ENCODE measurements at places on chromosomes 4 and X. TPM values are rescaled to one million over a fixed set of nuclear protein-coding genes. Genes with fewer than 3 reads are reported as not detected.

TSPAN7 gene
- 0.29 TPM for total RNA-seq

ATOH1 gene
- total RNA-seq = not detected

SPINK2 gene
- total RNA-seq = 26.8 TPM

DNA sequence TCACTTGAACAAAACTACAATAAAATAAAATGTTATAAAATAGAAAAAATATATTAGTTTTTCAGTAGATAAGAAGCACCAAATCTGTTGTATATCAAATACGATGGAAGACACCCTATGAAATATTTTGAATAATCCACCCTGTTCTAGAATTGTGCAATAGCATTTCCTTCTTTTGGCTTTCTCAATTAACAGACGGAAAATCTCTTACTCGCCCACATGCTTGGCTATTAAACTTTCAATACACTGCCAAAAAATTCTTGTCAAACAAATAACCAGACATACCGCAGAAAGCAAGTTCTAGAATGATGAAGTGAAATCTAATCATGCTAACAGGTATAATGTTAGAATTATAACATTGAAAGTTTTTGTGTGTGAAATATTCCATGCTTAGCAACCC lies 671.6 kb upstream of the SLIT2 start:
- H3K4me3 ChIP-seq = no peak overlapping the region
- no peak overlapping the region for H3K27ac ChIP-seq
- no peaks in the 10 kb centered on the region for H3K36me3 ChIP-seq
- H3K27me3 ChIP-seq = no peaks in the 10 kb centered on the region
- no peak for DNase-seq

GRCh38 chr4:7956270-7956808 lies 16.7 kb upstream of the AFAP1 start:
- H3K4me1 ChIP-seq = peaks cover 14% of the 10 kb centered on the region
- no peak overlapping the region for H3K4me3 ChIP-seq
- H3K36me3 ChIP-seq = no peaks in the 10 kb centered on the region
- DNase-seq = no peak
- no peak overlapping the region for H3K27ac ChIP-seq

DNA sequence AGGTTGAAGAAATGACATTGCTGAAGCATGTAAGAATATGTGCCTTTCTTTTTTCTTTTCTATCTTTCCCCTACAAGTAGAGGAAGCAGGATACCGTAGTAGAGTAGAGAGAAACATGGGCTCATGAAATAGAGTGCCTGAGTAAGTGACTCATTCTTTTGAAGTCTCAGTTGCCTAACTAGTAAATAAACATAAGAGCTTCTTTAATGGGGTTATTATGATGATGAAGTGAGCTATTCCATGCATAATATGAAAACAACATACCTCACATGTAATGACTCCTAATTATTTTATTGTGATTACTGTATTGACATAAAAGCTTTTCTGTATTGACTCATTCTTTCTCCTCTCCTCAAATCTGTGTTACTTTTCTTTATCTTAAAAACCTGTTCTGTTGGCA lies 1538.2 kb downstream of the TECRL start:
- H3K27ac ChIP-seq = no peak overlapping the region
- H3K4me1 ChIP-seq = no peaks in the 10 kb centered on the region
- H3K4me3 ChIP-seq = no peak overlapping the region
- DNase-seq = no peak
- H3K27me3 ChIP-seq = no peaks in the 10 kb centered on the region

- H3K4me3 ChIP-seq = no peak overlapping the region
- peaks cover 2% of the 10 kb centered on the region for H3K36me3 ChIP-seq
- H3K27me3 ChIP-seq = no peaks in the 10 kb centered on the region
- H3K27ac ChIP-seq = no peak overlapping the region
These were observed 13.3 kb downstream of the CLDN2 start for GRCh38 chrX:106933538-106933961.

DNA sequence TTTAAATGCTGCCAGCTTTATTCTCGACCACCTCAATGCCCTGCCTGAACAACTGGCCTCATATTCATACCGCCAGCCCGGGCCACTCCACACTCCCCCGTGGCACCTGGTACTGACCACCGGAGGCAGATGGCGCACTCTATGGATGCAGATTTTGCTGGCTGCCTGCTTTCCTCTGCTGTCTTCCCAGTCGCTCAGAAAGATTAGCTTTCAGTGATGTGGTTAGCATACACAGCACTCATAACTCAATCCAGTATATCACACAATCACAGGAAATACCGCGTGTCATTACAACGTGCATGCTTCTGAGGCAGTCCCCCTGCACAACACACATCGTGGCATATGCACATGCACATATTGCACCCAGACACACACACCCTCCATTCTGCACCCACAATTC lies 147.2 kb upstream of the BCOR start:
- no peak for DNase-seq
- H3K27me3 ChIP-seq = peaks cover 4% of the 10 kb centered on the region
- peak overlapping the region; percentile 26 for H3K4me3 ChIP-seq
- H3K36me3 ChIP-seq = no peaks in the 10 kb centered on the region

DNA sequence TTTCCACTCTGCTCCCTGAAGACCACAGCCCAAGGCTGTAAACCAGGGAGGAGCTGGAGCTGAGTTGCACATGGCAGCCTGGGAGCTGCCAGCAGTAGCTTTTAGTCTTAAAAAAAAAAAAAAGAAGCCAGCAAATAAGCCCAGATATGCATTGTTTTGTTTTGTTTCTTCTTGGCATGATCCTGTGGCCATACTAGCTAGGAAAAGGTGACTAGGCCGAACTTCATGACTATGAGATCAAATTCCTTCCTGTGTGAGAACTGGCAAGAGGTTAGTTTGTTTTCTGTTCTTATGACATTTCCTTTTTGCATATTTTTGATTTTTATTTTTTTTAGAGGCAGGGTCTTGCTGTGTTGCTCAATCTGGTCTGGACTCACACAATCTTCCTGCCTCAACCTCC lies 323.3 kb downstream of the DCTD start:
- H3K27ac ChIP-seq = no peak overlapping the region
- H3K27me3 ChIP-seq = peaks cover 7% of the 10 kb centered on the region
- no peak for DNase-seq
- H3K4me3 ChIP-seq = no peak overlapping the region
- H3K36me3 ChIP-seq = no peaks in the 10 kb centered on the region

DNA sequence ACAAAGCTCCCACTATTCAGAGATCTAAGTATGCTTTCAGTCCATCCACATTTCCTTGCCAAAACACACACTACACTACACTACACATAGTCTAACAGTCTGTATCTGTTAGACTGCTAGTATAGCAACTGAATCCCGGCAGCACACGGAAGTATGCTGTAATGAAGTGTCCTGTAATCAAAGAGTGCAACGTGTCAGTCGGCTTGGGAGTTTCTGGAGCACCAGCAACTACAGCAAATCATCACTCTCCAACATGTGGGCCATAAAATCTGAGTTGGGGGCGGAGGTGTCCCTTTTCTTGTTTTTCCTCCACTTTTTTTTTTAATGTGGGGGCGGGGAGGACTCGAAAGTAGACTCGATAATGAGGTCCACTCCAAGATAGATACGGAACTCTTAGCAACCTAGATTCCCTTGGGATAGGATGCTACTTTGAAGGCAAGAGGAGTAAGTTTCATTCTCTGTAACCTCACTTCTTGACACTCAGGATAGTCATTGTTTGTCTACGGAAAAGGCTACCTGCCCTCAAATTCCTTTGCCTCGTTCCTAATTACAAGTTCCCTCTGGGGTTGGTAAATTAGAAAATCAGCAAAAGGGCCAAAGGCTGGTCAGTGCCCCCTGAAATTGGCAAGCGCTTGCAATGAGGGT lies 722 bp downstream of the SLC10A7 start:
- H3K4me3 ChIP-seq = no peak overlapping the region
- DNase-seq = no peak
- peaks cover 2% of the 10 kb centered on the region for H3K36me3 ChIP-seq

DNA sequence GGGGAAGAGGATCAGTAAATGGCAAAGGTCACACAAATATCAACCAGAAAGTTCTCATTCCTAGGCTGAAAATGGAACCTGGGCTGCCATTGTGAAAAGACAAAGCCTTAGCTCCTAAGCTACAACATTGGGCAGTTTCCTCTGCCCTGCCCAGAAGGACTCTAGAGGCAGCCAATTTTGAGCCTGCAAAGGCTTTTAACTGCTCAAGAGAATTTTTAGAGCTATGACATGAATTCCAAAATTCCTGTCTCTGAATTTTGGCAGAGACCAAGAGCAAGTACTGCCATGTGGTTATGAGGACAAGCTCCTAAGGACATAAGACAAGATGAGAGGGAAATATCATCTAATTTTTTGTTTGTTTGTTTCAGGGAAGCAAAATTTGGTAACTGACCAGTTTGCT lies 29.6 kb upstream of the IGFBP7 start:
- peaks cover 1% of the 10 kb centered on the region for H3K27me3 ChIP-seq
- H3K36me3 ChIP-seq = no peaks in the 10 kb centered on the region
- no peaks in the 10 kb centered on the region for H3K4me1 ChIP-seq
- no peak for DNase-seq

DNA sequence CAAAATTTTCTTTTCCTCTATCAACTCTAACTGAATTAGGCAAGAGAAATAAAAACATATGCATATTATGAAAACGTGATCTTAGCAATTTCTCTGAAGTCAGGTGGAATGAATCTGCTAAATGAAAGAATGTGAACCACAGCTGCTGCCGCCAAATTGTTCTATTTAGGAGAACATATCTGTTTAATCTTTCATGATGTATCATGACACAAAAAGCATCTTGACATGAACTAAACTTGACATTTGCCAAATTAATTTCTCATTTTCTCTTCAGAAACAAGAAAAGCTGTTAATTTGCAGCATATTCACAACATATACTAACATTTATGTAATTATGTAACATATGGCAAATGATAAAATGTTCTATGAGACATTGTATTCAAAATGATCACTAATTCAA lies 1237.9 kb downstream of the TECRL start:
- no peak overlapping the region for H3K27ac ChIP-seq
- no peaks in the 10 kb centered on the region for H3K27me3 ChIP-seq
- no peak for DNase-seq
- H3K4me3 ChIP-seq = no peak overlapping the region
- no peaks in the 10 kb centered on the region for H3K4me1 ChIP-seq
- H3K36me3 ChIP-seq = no peaks in the 10 kb centered on the region

GRCh38 chr4:6224735-6225134 lies 24.4 kb upstream of the JAKMIP1 start:
- no peaks in the 10 kb centered on the region for H3K4me1 ChIP-seq
- H3K4me3 ChIP-seq = no peak overlapping the region
- H3K27me3 ChIP-seq = peaks cover 65% of the 10 kb centered on the region
- peaks cover 3% of the 10 kb centered on the region for H3K36me3 ChIP-seq
- H3K27ac ChIP-seq = no peak overlapping the region

DNA sequence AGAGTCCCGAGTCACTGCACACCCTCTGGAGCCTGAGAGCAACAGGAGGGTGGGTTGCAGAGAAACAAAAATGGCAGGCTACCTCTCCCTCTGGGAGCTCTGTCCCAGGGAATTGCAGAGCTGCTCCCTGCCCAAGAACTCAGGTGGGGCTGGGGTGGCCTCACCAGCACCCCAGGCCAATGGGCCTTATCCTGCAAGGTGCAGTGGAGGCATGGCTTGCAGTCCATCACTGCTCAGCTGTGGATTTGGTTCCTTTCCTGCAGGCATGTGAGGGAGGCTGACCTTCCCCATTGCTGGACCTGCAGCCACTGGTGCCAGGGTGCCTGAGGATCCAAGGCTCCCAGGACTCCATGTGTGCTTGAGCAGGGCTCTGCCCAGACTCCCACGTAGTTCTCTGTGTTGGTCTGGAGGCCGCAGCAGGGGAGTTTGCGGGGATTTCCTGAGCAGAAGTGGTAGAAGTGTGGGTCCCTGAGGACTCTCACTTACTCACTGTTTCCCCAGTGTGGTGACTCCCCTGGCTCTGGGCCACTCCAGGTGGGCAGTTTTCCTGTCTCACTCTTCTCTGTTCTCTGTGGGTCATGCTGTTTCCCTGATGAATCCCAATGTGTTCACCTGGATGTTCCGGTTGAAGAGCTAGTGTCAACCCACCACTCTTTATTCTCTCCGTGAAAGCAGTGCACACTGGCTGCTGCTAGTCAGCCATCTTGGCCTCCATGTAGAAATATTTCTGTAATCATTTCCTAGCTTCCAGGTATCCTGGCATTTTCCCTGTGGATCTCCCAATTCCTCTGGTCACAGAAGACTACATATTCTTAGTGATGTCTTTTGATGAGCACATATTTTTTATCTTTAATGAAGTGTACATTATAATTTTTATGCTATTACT lies 82.3 kb downstream of the ARHGAP24 start:
- no peak for DNase-seq
- peaks cover 11% of the 10 kb centered on the region for H3K4me1 ChIP-seq
- no peak overlapping the region for H3K4me3 ChIP-seq
- no peak overlapping the region for H3K27ac ChIP-seq
- H3K27me3 ChIP-seq = no peaks in the 10 kb centered on the region

- no peaks in the 10 kb centered on the region for H3K4me1 ChIP-seq
- no peak overlapping the region for H3K27ac ChIP-seq
- H3K36me3 ChIP-seq = peaks cover 60% of the 10 kb centered on the region
- no peak for DNase-seq
- H3K4me3 ChIP-seq = no peak overlapping the region
These were observed 65.6 kb downstream of the MRPL1 start for GRCh38 chr4:77927991-77928925.

GRCh38 chr4:84366161-84366560 lies 132.9 kb downstream of the NKX6-1 start:
- H3K4me3 ChIP-seq = no peak overlapping the region
- no peak for DNase-seq
- no peaks in the 10 kb centered on the region for H3K4me1 ChIP-seq
- no peaks in the 10 kb centered on the region for H3K36me3 ChIP-seq
- H3K27ac ChIP-seq = no peak overlapping the region
- peaks cover 1% of the 10 kb centered on the region for H3K27me3 ChIP-seq

GRCh38 chr4:138706201-138706600 lies 309.4 kb upstream of the NOCT start:
- peaks cover 4% of the 10 kb centered on the region for H3K4me1 ChIP-seq
- no peak overlapping the region for H3K4me3 ChIP-seq
- H3K27ac ChIP-seq = no peak overlapping the region
